ENCODE measurements at places on chromosomes 2 and 18.
A peak's percentile ranks its signal among the peaks of the same experiment; 100 is the strongest.

DNA sequence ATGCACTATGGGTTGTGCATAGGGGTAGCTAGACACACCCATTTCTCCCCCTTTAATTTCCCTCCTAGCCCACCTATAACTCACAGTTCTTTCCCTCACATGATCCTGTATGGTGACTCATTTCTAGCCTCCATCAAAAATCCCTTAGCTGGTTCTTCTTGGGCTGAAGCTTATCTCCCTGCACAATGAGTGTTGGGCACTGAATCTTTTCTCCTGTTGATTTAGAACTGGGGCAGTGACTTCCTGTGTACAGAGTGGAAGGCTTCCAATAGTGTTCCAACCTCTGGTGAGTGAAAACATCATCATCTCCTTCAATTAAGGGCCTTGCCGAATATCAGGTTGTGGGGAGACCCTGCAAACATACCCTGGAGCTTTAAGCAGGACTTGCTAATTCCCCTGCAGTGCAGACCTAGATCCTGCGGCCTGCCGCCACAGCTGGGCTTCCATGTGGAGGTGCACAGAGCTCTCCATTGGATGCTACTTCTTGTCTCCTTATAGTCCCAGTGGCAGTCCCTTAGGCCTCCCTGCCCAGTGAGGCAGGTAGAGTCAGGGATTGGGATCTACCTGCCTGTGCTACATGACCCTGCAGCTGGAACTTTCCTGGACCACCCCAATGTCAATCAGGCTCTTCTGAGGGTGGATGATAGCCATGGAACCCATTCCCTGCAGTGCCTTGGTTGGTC is 121.8 kb downstream of the PLB1 start:
- no peak for DNase-seq

DNA sequence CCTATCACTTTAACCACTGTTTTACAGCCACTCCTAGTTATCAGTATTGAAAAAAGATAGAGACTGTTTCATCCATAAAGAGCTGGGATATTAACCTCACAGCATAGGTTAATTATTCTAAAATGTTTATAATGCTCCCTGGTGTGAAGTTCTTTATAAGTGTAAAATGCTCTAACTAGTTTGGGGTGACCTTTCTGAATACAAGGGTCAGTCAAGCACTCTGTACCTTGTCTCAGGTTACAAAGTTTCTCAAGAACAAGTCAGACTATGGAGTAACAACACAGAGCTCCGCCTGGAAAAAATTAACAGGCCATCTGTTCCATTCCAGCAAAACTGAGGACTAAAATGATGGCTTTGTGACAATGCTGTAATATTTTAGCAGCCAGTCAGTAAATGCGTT is 107.4 kb downstream of the NOL4 start:
- DNase-seq: peak; percentile 4

DNA sequence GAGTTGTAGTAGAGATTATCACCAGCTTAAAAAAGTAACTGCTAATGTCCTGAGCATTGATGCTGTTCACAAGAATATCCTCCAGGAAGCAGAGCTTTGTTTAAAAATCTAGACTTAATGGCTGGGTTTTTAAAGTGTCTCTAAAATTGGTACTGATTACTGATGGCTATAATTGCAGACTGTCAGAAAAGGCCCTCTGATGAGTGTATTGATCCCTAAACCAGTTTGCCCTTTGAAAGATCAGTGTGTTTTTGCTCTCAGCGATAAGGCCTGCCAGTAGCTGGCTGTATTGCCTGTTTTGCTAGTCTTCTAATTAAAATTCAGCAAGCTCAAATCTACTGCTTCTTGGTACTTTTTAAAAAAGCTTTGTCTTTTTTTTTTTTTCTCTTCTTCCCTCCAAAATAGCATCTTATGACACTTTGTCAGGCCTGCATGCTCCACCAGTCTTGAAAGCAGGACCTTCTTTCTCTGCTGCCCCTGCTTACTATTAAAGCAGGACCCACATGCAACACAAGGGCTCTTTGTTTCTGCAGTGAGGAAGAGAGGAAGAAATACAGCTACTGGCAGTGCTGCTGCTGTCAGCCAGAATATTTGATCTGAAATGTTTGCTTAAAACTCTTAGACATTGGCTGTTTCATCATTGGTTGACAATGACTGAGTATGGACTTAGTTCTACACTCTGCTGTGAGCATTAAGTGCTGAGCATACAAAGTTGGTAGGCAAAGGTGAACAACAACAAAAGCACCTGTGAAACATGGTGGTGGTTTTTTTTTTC is 1.8 kb downstream of the SEC11C start:
- peak; percentile 4 for DNase-seq

DNA sequence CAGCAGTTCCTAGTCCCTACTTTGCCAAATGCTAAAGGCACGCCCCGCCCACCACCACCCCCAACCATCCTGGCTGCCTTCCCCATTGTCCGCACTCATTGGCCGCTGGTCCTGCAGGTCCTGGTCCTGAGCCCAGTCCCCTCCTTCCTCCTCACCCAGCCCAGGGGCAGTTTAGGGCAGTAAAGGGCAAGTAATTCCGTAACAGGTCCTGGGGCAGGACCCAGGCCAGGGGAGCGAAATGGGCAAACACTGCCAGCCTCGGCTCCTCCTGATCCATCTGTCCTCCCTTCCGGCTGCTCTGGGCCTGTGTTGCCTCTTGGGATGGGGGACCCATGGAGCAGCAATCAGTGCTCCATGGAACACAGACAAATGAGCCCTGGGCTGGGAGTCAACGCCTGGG is 6.1 kb downstream of the ADCY3 start:
- DNase-seq: no peak

DNA sequence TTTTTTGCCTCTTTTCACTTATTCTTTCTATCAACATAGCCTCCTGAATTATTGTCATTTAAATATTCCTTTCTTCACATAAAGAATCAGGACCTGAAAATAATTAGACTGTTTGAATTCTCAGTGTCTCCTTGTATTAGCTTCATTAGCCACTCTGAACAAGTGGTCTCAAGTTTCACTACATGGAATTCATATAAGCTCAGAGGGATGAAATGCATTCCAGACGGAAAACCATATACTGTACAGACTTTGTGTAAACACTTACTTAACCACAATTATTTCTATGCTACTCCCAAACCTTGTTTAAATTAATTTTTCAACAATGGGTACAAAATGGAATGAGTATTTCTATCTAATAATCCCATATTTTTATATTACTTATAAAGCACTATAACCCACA is 53.4 kb downstream of the CHN1 start:
- no peak for DNase-seq

- DNase-seq: no peak
These were observed 62.9 kb upstream of the CYRIA start for GRCh38 chr2:16728351-16729136.

DNA sequence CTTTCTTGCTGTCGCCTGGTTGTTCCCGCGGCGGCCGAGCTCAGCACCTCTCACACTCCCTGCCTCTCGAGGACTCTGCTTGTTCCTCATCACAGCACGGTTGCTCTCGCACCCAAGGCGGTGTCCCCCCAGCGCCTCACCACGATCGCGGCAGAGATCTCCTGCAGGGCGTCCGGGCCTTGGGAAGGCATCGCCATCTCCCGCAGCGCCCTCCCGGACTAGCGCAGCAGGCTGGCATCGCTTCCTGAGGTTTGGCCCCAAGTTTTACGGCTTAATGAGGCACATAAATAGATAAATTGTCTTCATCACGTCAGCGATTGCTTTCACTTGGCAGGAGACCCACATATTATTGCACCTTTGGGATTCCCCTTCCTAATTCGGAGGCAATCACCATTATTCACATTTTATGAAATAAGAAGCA is 125.4 kb downstream of the RGPD3 start:
- no peak for DNase-seq

DNA sequence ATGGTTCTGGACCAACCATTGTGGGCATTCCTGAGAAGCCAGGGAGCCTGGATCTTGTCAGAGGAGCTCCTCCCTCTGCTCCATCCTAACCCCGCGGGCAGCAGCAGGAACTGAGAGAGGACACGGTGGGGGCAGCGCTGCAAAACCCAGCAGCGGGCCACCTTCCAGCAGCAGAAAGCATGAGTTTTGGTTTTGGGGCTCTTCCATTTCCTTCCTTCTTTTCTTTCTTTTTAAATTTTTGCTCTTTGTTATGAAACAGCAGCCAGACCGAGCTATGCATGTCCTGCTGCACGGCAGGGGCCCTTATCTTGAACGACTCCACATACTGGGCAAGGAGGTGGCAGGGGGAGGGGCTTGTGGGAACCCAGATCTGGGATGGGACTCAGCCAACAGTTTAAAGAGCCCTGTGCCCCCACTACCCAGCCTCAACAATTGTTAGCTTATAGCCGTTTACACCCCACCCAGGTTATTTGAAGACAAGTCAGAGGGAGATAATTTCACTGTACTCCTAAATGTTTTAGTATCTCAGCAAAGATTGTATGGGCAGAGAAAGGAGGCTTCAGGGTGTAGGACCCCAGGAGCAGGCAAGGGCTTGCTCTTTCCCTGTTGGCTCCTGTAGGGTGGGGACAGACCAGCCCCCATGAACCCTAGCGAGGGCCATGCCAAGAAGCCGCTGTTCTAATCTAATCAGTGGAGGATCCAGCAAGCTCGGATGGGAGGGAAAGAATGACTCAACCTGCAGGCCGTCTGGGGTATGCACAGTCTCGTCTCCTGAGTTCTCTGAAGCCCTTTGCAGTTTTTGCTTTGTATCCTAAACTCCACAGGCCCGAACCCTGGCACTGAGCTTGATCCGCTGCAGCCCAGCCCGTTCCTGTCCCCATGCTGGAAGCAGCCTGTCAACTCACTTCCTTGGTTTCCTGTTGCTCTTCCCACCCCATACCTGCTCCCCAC is 75.3 kb downstream of the LRRFIP1 start:
- peak; percentile 47 for DNase-seq

GRCh38 chr2:68118816-68119215 is 38.9 kb upstream of the PNO1 start:
- no peak for DNase-seq

- DNase-seq: no peak
These were observed 237.4 kb upstream of the VRK2 start for GRCh38 chr2:57809230-57809629.

GRCh38 chr2:142586693-142587580 is 290.5 kb upstream of the KYNU start:
- no peak for DNase-seq

GRCh38 chr2:63587814-63588384 is 378 bp downstream of the WDPCP start:
- no peak for DNase-seq

DNA sequence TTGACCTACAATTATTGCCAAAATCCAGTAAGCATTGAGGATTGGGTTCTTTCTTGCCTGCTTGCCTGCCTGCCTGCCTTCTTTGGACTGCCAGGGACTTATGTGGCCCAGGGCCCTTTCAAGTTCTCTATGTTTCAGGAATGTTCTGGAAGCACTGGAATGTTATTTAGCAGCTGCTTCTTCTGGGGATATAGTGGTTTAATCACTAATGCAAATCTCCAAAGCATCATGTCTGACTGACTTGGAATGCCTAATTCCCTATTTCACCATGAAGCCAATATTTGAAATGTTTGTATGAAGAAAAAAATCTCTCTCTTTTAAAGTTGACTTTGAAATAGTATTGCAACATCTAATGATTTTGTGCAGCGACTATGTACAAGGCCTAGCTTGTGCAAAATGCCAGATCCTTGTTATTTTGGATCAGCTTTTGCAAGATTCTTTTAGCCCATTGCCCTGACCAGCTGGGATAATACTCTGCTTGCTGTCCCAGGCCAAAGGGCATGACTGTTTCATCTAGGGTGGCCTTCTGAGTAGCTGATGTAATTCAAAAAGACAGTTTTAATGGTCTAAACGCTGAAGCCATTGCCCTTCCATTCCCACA is 204.6 kb downstream of the RND3 start:
- DNase-seq: no peak

DNA sequence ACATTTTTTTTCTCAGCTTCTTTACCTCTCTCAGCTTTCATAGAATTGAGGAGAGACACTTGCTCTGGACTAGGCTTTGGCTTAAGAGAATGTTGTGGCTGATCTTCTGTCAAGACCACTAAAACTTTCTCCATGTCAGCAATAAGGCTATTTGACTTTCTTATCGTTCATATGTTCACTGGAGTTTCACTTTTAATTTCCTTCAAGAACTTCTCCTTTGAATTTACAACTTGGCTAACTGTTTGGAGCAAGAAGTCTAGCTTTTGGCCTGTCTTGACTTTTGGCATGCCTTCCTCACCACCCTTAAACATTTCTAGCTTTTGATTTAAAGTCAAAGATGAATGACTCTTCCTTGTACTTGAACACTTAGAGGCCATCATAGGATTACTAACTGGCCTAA is 104.4 kb upstream of the SLC39A10 start:
- no peak for DNase-seq

GRCh38 chr2:172462849-172463381 is 35.5 kb downstream of the ITGA6 start:
- peak; percentile 54 for DNase-seq

DNA sequence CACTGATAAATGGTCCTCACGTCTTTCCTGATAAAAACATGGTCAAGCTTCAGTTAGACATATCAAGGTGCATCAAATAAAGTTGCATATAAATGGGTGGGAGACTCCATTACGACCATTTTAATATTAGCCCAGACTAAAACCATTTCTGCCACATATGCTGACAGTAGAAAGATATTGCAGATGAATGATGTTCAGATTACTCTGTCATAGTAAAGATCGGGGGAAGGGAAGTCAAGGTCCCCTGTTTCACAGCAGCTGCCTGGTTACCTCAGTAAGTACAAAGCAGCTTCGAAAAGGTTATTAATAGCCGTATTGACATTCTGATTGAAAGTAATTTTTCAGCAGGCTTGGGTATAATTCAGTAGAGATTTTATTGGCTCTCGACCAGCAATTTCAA is 927.7 kb upstream of the CDH2 start:
- no peak for DNase-seq

DNA sequence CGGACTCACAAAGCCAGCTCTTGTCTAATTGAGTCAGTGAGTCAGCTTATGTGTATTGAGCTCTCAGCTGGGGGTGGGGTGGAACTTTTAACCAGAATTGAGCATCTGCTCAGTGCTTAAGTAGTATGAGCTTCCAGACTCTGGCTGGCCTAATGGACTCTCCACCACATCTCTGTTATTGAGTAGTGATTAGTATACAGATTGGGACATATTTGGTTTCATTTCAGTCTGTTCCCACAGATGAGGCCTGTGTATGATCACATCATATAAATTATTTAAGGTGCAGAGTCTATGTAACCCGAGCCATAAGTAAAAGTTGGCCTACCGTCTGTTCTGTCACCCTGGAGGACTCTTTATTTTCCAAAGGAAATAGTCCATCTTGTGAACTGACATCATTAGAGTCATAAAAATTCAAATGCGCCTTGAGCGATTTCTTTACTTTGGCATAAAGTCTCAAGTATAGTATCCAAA is 152.1 kb downstream of the THSD7B start:
- DNase-seq: no peak

GRCh38 chr2:216535454-216535995 is 36.9 kb downstream of the RPL37A start:
- DNase-seq: no peak

DNA sequence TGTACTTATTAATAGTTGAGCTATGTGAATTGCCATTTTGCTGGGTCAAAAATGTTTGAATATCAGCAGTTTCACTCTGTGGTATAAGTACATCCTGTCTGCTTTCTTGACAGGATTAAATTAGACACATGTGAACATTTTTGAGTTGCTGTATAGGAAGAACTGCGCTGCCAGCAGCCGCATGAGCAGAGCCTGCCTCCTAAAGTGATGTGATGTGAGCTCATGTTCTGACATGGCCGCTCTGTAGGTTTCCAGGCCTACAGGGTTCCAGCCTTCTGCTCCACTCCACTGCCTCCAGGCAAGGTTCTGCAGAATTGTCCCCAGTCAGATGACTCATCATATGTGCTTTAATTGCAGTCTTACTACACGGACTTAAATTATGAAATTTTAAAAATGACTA is 119.7 kb upstream of the NFATC1 start:
- DNase-seq: no peak

GRCh38 chr2:223123855-223124610 is 72.0 kb downstream of the KCNE4 start:
- DNase-seq: no peak

Data from Calu3 (cell line).